ENCODE measurements at places on chromosomes 1 and 21.

GRCh38 chr1:46772571-46772970 is 26.3 kb upstream of the CYP4B1 start:
- DNase-seq = no peak

DNA sequence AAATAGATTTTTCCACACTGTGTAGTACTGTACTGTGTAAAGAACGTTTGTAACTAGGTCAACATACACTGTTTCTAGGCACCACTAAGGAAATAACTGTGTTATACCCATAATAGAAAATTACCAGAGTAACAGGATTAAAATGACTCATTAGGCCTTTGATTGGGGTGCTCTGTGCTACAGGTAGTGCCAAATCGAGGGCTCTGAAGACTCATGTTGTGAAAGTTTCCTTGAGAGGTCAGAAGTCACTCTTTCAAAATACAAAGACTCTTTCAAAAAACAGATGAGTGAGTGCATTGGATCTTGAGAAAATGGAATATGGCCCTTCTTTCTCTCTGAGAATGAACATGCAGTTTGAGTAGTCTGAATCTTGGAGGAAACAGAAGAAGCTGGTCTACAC is 143.0 kb downstream of the MRPL39 start:
- DNase-seq = no peak

DNA sequence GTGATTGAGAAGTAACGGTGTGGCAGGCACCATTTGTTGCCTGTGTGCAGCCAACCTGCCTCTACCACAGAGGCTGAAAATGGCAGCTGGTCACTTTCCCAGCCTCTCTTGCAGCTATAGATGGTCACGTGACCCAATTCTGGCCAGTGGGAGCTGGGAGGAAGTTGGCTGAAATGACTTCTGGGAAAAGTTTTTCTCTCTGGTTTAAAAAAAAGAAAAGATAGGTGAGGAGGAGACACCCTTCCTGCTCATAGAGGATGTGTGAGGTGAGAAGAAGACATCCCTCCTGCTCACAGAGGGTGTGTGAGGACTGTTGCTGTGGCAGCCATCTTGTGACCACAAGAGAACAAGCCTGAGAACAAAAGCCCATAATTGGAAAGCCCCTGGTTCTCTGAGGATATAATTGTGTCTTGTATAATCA is 122.8 kb downstream of the SYF2 start:
- DNase-seq = no peak

DNA sequence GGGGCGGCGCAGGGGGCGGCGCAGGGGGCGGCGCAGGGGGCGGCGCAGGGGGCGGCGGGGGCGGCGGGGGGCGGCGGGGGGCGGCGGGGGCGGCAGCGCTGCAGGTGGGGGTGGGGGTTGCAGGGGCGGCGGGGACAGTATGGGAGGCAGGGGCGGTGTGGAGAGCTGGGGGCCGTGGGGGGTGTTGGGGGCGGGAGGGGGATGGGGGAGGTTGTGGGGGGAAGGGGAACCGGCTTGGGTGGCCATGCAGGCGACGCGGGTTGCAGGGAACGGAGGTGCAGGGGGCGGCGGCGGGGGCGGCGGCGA is 13.0 kb upstream of the SLC19A1 start:
- no peak for DNase-seq

DNA sequence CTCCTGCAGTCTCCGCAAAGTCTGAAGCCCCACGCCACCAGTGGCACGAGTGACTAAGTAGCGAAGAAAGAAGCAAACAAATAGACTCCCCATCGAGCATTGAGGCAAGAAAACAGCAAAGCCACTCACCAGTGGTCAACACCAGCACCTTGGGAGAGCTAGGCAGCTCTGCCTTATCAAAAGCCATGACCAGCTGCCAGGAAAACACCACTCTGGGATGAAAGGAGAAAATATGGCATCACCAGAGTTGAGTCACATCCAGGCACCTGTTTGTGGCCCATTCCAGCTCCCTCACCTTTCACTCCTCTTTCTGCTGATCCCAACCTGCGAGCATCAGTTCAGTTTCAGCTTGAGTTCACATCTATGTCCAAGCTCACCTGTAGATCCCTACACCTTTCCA is 17.2 kb downstream of the PDZK1 start:
- no peak for DNase-seq

GRCh38 chr1:57910782-57911181 is 486.9 kb upstream of the DAB1 start:
- DNase-seq = no peak

DNA sequence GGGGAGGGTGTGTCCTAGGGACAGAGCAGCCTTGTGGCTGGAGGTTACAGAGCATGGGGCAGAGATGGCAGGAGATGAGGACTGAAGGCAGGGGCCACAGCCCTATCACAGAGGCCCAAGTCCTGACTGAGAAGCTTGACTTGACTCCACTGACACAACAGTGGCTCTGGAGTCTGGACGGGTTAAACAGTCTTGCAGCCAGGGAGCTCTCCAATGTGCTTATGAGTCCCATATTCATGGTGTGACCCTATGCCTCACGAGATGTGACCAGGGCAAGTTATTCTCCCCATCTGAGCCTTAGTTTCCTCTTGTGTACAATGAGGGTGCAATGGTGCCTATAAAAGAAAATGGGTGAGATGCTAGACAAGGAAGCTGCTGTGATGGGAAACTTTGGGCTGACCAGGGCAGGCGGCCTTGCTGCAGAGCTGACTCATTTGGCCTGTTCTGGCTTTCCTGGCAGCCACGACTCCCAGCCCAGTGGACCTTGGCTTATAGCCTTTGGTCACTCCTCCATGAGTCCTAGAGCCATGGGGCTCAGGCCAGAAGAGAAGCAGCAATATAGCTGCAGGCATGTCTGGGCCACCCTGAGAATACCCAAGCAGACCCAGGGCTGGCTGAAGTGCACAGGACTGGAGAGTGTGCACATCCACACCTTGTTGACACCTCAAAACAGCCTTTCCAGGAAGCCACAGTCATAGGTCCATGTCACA is 2.8 kb upstream of the TTC22 start:
- no peak for DNase-seq

GRCh38 chr1:219701476-219701875 is 88.6 kb upstream of the ZC3H11B start:
- no peak for DNase-seq

DNA sequence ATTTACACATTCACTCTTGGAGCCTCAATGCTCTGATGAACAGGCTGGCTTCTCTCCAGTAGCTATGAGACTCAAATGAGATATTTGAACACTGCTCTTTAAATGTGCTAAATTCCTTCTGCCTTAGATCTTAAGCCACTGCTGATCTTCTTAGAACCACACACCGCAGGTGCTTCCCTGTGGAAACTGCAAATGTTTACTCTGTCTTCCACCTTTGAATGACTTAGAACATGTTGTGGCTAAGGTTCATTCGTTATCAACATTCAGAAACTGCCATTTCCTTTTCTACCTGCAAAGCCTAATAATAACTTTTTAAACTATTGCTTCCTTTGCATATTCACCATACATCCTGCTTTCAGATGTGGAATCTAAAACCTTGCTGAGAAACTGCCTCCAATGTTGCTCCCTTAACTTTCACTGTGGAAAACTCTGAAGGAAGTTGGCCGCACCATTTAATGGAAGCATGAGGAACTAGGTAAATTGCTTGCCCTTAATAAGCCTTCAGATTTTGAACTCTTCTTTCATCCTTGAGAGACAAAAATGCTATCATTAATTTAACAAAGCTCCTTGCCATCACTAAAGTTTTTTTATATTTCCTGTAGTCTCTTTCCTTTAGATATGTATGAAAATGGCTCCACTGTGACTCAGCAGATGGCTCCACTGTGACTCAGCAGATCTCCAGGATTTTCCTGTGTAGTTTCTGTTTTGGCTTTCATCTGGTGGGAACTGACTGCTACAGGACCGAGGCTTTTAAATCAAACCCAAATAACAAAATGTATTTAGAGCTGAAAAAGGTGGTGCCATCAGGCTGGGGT is 143.8 kb downstream of the TNFSF18 start:
- DNase-seq = no peak

GRCh38 chr1:87539147-87539546 is 210.5 kb downstream of the LMO4 start:
- no peak for DNase-seq

Data from T-helper 9 cell (primary cell).